Panc1 (cell line): ENCODE measurements at places on chromosomes 13 and 19. TPM values are rescaled to one million over a fixed set of nuclear protein-coding genes. Genes with fewer than 3 reads are reported as not detected.

CEACAM3 gene
- total RNA-seq, result not detected

PGLYRP1 gene
- not detected for total RNA-seq

CNOT3 gene
- 111 TPM for total RNA-seq

METTL21C gene
- total RNA-seq, result not detected

CBLC gene
- 0.80 TPM for total RNA-seq

NLRP7 gene
- total RNA-seq, result not detected

CD177 gene
- total RNA-seq, result 0.28 TPM

DNA sequence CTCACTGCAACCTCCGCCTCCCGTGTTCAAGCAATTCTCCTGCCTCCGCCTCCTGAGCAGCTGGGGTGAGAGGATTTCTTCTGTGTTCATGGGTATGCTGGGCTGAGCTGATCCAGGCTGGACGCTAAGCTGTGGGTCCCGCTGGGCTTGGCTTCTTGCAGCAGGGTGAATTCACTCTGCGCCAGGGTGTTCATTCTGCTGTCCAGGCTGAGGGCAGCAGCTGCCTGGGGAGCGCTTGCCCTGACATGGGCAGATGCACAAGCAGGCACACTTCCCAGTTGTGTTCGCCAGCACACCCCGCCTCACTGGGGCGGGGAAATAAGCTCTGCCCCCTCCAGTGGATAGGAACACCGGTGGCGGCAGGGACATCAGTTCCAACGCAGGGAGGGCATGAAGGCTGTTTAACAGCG is 7.3 kb upstream of the INAFM1 start:
- no peak for DNase-seq

- DNase-seq, result no peak
Observed at GRCh38 chr13:109131698-109132257, 502.4 kb downstream of the MYO16 start.

DNA sequence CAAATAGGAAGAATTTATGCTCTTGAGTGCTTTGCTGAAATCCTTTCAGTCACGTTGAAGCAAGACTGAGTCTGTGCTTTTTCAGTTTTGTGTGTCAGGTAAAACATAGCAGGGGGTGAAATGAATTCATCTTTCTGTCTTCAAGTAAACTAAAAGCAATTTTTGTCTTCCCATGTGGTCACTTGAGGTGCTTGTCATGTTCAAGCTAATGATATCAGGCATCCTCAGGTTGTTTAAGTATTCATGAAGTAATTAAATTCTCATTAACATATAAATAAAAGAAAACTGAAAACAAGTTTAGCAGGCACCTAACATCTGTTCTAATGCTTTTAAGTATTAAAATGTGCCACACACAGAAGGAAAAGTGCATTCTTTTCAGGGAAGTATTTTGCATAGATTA is 2701.3 kb downstream of the PCDH9 start:
- DNase-seq, result no peak

GRCh38 chr19:47861630-47862029 is 2.6 kb downstream of the TPRX2 start:
- no peak for DNase-seq

DNA sequence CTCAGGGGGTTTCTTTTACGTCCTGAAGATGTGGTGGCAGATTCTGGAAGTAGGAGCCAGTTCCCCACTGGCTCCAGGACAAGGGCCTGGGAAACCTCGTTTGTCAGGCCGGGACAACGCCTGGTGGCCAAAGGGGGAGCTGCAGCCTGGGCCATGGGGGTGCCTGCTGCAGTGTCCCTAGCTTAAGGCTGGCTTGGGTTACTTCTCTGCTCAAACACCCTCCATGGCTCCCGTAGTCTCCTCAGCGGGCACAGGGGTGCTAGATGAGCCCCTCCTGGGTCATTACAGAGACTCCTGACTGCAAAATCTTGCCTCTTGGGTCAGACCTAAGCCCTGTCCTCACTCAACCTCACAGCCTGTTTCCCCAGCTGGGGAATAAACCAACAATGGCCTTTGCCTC is 14.7 kb downstream of the CILP2 start:
- DNase-seq, result no peak

DNA sequence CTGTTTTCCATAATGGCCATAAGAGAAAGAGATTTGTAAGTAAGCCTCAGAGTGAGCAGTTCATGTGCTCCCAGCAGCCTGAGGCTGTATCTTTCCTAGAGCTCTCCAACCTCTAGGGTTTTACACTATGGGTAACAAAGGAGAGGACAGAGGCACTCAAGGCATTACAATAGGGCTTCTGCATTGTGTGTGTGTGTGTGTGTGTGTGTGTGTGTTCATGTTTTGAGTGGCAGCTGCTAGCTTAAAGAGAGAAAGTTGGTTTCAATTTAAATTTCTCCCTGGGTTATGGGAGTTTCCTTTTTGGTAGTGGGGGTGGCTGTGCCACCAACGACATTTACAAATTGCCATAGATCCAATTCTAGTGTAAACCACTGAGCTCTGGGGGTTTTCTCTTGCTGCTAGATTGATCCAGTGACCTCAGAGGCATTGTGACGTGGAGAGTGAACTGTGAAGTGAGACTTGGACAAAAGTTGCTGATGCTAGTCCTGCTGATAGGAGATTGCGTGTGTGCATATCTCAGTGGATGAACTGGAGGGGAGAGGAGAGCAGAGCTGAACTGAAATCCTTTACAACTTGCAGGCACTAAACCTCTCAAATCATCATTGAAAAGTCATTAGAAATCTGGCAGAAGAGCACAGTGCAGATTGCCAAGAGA is 67.2 kb upstream of the OLFM4 start:
- DNase-seq, result no peak

DNA sequence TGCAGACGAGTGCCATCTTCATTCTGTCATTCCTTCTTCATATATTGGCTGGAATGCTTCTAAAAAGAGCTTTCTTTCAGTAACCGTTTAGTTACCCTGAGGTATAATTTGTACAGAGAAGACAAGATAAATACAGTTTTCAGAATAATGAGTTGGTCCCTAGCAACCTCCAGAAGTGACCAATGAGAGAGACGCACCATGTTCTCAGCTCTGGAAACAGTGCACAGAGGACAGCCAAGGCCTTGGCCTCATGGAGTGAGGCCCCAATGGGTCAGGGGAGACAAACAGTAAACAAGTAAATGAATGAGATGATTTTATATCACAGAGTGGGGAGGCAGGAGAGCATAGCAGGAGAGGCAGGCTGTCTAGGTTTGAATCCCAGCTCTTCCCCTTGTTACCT is 90.7 kb downstream of the DPF1 start:
- no peak for DNase-seq

- DNase-seq, result no peak
Observed at GRCh38 chr13:94427313-94427953, 52.0 kb downstream of the DCT start.

DNA sequence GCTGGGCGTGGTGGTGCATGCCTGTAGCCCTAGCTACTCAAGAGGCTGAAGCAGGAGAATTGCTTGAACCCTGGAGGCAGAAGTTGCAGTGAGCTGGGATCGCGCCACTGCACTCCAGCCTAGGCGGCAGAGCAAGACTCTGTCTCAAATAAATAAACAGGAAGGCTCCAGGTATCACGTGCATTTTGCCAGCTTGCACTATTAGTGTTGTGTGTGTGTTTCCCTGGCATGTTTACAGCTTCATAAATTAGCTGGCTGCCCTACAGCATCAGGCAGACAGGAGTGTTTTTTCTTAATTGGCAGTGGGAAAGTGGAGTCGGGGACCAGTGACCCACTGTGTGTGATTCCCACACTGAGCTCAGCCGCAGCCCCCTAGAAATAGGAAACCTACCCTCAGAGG is 32.6 kb downstream of the SHISA2 start:
- no peak for DNase-seq

GRCh38 chr19:49664171-49665035 is 1.3 kb downstream of the IRF3 start:
- DNase-seq, result no peak

DNA sequence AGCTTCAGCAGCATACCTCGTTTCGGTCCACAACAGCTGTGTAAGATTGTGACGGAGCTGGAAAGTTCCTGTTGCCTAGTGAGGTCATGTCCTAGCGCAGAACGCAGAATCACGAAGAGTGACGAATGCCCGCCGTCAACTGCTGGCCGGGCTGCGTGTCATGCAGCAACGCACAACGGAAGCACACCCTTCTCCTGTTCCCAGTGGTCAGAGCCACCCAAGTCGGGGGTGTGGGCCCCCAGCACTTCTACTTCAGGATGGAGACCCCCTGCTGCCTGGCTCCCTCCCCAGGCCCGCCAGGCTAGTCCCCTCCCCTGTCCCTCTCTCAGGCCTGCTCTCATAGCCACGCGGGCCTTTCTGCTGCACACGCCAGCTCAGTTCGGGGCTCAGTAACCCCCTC is 25.9 kb downstream of the C2CD4C start:
- no peak for DNase-seq

DNA sequence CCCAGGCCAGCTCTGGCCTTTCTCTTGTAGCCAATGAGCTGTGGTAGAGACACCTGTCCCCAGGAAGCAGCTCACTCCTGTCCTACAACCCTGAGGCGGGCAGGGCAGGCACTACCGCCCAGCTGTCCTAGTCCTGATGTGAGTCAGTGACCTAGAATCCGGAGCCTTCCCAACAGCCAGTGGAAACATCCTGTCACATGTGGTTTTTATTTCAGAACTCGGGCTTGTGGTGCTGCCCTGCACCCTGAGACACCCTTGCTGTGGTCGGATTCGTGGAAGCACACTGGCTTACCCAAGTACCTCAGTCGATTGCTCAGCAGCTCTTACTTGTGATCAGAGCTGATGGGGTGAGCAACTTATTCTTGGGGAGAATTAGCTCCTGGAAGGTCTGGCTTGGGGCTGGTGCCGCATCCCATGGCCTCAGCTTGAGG is 83.6 kb upstream of the ARHGEF7 start:
- no peak for DNase-seq

GRCh38 chr19:3818466-3818865 is 32.3 kb upstream of the MATK start:
- DNase-seq, result no peak

GRCh38 chr13:48009284-48009683 is 8.2 kb upstream of the SUCLA2 start:
- no peak for DNase-seq

DNA sequence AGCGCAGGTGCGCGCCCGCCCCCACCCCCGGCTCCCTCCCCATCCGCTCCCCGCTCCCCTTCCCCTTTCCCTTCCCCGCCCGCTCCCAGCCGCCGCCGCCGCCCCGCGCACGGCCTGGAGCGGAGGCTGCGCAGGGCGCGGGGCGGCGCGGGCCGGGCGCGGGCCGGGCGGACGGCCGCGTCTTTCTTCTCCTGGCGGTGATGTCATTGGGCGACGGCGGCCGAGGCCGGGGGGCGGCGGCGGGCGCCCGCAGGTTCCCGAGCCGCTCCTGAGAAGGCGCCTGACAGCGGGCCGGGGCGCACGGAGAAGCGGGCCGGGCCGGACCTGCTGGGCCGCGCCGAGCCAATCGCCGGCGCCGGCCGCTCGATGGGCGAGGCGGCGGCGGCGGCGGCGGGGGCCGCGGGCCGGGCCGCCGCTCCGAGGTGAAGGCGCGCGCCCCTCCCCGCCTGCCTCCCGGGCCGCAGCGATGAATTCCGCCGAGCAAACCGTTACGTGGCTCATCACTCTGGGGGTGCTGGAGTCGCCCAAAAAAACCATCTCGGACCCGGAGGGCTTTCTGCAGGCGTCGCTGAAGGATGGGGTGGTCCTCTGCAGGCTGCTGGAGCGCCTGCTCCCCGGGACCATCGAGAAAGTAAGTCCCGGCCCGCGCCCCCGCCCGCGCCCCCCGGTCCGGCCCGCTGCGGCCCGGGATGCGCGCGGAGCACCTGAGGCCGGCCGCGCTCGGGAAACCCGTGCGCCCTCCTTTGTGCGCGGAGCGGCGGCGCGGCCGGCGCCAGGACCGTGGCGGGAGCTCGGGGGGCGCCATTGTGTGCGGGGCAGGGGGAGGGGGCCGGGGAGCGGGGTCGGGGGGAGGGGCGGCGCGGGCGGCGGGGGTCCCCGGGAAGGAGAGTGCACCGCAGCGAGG is at the start of gene ARHGEF7:
Gene ARHGEF7 (plus strand): TSS at position 250 of the 904 bp plus-strand sequence. CDS start 217 bp downstream, at position 467.
- no peak for DNase-seq

DNA sequence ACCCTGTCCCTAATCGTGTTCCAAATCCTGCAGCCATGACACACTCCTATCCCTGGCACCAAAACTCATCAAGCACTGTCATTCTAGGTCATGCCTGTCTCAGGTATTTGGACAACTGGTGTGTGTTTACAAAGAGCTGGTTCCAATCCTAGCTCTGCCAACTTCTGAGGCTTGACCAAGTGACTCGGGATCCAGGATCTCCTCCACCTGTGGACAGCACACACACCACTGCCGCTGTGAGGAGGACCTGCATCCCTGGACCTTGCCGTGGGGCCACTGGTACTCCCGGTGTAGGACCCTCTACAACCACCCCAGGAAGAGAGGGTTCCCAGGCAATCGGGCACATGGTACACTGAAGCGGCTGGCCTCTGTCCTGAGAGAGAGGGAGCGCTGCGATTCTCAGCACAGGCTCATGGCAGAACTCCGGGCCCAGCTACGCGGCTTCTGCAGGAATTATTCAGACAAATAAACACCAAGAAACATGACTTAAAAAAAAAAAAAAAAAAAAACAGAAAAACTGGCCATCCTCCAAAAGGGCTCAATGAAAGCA is 20.4 kb downstream of the MLLT1 start:
- no peak for DNase-seq

DNA sequence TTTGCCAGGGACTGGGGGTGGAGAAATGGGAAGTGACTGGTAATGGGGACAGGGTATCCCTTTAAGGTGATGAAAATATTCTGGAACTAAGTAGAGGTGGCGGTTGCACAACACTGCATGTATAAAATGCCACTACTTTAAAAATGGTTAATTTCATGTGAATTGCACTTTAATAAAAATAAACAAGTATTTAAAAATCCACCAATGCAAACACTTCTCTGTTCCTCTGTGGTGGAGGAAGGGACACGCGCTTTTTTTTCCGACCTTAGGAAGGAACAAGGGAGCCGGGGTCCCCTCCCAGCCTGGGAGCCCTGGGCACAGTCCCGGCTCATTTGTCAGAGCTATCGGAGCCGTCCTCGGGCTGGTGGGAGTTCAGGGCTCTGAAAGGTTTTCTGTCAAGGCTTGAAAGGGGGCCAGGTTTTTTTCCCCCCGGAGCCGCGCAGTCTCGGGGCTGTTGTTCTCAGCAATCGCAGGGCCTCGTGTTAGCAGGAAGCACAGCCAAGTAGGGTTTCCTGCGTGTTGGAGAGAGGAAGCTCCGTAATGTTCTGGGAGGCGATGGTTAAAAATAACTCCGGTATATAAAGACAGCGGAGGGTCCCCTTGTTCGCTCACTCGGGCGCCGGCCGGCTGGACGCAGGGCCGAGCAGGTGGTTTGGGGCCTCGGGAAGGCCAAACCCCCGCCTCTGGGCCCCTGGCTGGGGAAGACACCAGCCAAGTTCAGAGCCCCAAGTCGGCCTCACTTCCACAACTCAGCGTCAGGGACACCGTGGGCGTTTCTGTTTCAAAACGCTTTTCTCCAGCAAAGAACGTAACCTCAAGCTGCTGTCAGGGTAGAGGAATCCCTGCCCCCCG is 41.2 kb upstream of the KLF2 start:
- no peak for DNase-seq

DNA sequence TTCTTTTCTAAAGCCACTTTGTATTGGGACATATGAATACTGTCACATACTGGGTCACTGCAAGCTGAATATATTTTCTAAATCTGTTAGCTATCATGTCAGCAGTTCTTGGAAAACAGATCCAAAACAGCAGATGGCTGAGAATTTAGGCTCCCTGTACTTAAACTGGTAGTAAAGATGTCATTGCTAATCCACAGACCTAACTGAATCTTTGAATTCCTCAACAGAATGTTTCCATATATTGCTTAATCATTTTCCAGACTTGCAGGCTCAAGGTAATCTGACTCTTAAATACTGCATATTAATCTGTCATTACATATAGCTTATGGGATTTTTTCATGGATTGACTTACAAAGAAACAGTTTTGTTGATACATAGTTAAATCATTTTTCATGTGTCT is 639.0 kb upstream of the KLHL1 start:
- no peak for DNase-seq
